ENCODE measurements at places on chromosomes 16 and 17. TPM values are rescaled to one million over a fixed set of nuclear protein-coding genes. Genes with fewer than 3 reads are reported as not detected.
A peak's percentile ranks its signal among the peaks of the same experiment; 100 is the strongest.

CA5A gene
- polyA plus RNA-seq: not detected

ZNF423 gene
- 1.2 TPM for polyA plus RNA-seq

STX1B gene
- 21.2 TPM for polyA plus RNA-seq

BANP gene
- 15.0 TPM for polyA plus RNA-seq

GRCh38 chr16:2147981-2148671, at the start of gene RAB26:
Gene RAB26 (plus strand): TSS chr16:2148625. CDS start chr16:2148784, 159 bp downstream.
- H3K36me3 ChIP-seq: peaks cover 10% of the 10 kb centered on the region
- H3K4me1 ChIP-seq: peaks cover 62% of the 10 kb centered on the region
- no peaks in the 10 kb centered on the region for H3K27me3 ChIP-seq
- H3K4me3 ChIP-seq: peak within 1 kb of the TSS; percentile 60
- peak within 1 kb of the TSS; percentile 33 for H3K27ac ChIP-seq
- DNase-seq: peak; percentile 91

- no peaks in the 10 kb centered on the region for H3K27me3 ChIP-seq
- no peaks in the 10 kb centered on the region for H3K4me1 ChIP-seq
- no peak for DNase-seq
- no peak overlapping the region for H3K4me3 ChIP-seq
Measured at GRCh38 chr17:1590029-1590746, 27.6 kb upstream of the PITPNA start.

GRCh38 chr17:13306310-13306962, 288.6 kb upstream of the ELAC2 start:
- H3K27ac ChIP-seq: no peak overlapping the region
- H3K27me3 ChIP-seq: no peaks in the 10 kb centered on the region
- H3K4me3 ChIP-seq: no peak overlapping the region
- peak; percentile 60 for DNase-seq

- H3K4me1 ChIP-seq: peaks cover 26% of the 10 kb centered on the region
- no peak overlapping the region for H3K4me3 ChIP-seq
- no peak for DNase-seq
- no peaks in the 10 kb centered on the region for H3K36me3 ChIP-seq
- no peaks in the 10 kb centered on the region for H3K27me3 ChIP-seq
Measured at GRCh38 chr16:50604065-50604418, 55.8 kb downstream of the NKD1 start.

DNA sequence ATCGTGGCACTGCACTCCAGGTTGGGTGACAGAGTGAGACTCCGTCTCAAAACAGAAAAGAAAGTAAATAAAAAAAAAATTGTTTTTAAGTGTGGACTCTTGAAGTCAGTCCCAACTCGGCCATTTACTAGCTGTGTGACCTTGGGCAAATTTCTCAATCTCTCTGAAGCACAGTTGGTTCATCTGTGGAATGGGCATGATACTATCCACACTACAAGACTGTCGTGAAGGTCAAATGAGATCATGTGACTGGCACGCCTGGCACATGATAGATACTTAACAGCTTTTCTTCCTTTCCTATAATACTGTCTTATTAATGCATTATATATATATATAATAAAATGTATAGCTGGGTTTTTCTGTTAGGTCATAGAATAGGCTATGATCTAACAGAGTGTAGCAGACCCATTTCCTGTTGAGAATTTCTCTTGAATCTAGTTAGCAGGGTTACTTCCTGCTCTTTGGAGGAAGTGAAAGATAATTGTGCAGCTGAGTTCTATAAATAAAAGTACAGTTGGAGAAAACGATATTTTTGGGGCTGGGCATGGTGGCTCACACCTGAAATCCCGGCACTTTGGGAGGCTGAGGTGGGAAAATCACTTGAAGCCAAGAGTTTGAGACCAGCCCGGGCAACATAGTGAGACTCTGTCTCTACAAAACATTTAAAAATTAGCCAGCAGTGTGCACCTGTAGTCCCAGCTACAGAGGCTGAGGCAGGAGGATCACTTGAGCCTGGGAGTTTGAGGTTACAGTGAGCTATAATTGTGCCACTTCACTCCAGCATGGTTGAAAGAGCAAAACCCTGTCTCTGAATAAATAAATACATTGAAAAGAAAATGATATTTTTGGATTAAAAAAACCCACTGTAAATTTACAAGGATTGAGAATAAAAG, 7.3 kb downstream of the MILR1 start:
- no peaks in the 10 kb centered on the region for H3K27me3 ChIP-seq
- H3K4me1 ChIP-seq: no peaks in the 10 kb centered on the region
- no peaks in the 10 kb centered on the region for H3K36me3 ChIP-seq
- H3K4me3 ChIP-seq: no peak overlapping the region

DNA sequence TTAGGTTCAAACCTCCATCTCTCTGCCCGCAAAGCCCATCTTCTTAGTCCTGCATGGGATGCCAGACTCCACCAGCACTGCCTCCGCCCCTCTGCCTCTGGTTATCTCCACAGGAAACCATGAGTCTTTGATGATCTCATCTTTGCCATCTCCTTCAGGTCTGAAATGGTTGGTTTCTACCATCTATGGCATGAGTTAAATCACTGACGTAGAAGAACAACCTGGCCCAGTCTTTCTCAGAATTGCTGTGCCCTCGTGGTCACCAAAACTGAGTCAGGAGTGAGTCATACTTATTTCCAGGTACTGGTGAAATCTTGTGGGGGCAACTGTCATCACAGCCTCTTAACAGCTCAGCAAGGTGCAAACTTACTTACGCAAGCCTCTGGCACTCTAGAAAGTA, 468.7 kb upstream of the C16orf82 start:
- H3K4me1 ChIP-seq: no peaks in the 10 kb centered on the region
- DNase-seq: no peak
- no peak overlapping the region for H3K27ac ChIP-seq

GRCh38 chr17:7590743-7591142, 849 bp upstream of the SOX15 start:
- H3K27ac ChIP-seq: peak overlapping the region; percentile 47
- H3K4me1 ChIP-seq: peaks cover 32% of the 10 kb centered on the region
- H3K36me3 ChIP-seq: peaks cover 34% of the 10 kb centered on the region
- DNase-seq: peak; percentile 57
- no peak overlapping the region for H3K4me3 ChIP-seq

GRCh38 chr16:50613281-50613963, 65.2 kb downstream of the NKD1 start:
- H3K36me3 ChIP-seq: no peaks in the 10 kb centered on the region
- DNase-seq: no peak
- H3K27me3 ChIP-seq: no peaks in the 10 kb centered on the region
- H3K4me3 ChIP-seq: no peak overlapping the region
- H3K4me1 ChIP-seq: peaks cover 22% of the 10 kb centered on the region
- H3K27ac ChIP-seq: no peak overlapping the region

DNA sequence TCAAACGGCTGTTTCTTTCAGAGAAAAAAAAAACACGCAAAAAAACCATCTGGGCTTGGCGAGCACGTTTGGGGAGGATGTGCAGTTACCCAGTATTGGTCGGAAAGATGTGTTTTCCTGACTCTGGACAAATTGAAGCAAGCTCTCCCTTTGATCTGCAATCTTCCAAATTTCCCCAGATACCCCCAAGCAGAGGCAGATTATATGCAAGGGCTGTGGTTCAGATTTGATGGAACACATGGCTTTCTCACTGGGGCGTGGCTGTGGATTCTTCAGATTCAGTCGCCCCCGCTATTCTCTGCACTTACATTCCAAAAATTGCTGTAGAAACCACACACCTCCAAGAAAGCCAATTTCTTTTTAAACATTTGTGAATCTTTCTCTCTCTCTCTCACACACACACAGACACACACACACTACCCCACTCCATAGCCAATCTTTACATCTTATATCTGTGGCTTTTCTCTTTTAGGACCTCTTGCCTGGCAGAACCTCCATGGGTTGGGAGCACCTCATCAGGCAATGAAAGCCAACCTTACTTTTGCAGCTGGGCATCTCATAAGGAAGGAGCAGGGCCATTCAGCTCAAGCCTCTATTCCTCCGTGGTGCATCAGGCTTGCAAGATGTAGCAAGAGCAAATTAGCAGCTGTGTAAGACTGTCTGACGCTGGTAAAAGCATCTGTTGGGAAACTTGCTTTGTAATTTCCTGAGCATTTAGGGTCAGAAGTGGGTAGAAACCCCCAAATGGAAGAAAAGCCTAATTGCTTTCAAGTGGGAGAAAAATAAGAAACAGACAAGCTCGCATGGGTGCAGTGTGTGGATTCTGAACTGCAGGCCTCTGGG, 103.9 kb upstream of the FAM20A start:
- H3K27ac ChIP-seq: no peak overlapping the region
- H3K27me3 ChIP-seq: no peaks in the 10 kb centered on the region
- DNase-seq: no peak
- no peaks in the 10 kb centered on the region for H3K36me3 ChIP-seq
- no peaks in the 10 kb centered on the region for H3K4me1 ChIP-seq

GRCh38 chr17:59298521-59298920, 32.9 kb upstream of the YPEL2 start:
- H3K4me1 ChIP-seq: no peaks in the 10 kb centered on the region
- peaks cover 3% of the 10 kb centered on the region for H3K27me3 ChIP-seq
- no peaks in the 10 kb centered on the region for H3K36me3 ChIP-seq

DNA sequence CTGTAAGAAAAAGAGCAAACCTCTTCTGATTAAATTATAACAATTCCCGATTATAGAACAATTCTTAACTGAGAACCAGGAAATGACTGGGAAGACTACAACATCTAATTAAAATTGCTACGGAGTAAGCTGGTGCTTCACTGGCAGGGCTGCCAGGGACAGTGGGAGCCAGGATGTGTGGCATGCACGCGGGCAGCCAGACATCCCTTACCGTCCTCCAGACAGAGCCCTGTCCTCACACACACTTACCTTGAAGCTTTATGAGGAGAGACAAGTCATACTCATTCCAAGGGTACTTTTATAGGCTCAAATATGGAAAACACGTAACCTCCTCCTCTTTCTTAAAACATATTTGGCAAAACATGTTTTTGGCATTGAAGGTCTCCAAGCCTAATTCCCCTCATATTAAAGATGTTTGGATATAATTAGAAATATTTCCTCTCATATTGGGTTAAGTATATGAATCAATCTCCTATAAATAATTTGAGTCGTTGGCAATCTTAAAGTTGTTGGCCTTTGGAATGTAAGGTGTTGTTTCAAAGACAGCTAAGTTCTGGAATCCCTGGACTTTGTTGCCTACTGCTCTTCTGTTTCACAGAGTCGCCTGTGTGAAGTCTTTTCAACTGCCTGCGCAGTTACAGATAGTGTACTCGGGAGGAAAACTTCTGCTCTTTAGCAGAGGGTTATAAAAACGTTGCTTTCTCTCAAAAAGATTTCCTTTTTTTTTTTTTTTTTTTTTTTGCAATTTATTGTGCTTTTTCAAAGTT, at the start of gene MYH1:
MYH1 (minus strand) TSS at position 272 of the 767 bp plus-strand sequence. CDS start 1,900 bp downstream, outside the sequence.
- DNase-seq: no peak
- H3K4me3 ChIP-seq: no peak within 1 kb of the TSS
- H3K4me1 ChIP-seq: no peaks in the 10 kb centered on the region
- no peaks in the 10 kb centered on the region for H3K36me3 ChIP-seq
- H3K27me3 ChIP-seq: no peaks in the 10 kb centered on the region

DNA sequence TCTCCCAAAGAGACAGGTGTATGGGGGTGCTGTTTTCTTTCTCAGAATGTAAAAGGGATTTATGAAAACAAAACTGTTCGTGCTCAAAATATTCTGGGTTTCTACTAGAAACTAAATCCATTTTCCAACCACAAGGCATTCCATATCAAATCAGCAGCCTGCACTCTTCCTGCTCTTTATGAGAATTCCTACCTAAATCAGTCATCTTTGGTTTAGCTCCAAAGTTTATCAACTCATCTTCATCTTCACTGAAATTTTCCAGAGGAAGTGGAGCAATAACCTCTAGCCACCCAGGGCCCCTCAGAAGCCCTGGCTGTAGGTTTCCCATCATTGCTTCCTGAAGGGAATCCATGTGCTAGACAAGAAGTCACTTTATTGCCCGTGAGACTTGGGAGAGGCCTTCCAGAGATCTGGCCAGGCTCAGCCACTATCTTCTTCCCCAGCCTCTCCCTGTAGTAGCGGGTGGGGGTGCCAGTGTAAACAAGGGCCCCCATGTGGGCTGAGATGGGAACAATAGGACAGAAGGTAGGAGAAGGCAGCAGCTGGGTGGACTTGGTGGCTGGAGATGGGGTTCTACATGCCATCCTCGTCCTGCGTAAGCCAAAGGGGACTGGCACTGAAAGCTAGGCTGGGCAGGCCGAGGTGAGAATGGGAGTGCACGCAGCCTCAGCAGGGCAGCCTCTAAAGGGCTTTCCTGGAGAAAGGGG, 22.0 kb upstream of the ALDH3A1 start:
- no peak overlapping the region for H3K27ac ChIP-seq
- no peaks in the 10 kb centered on the region for H3K27me3 ChIP-seq
- DNase-seq: no peak
- no peaks in the 10 kb centered on the region for H3K4me1 ChIP-seq
- H3K4me3 ChIP-seq: no peak overlapping the region

GRCh38 chr17:72004011-72004427, 116.8 kb upstream of the SOX9 start:
- H3K4me1 ChIP-seq: peaks cover 14% of the 10 kb centered on the region
- H3K27me3 ChIP-seq: no peaks in the 10 kb centered on the region
- no peak overlapping the region for H3K4me3 ChIP-seq
- no peak overlapping the region for H3K27ac ChIP-seq
- no peaks in the 10 kb centered on the region for H3K36me3 ChIP-seq

GRCh38 chr16:84514295-84514873, 9.9 kb upstream of the MEAK7 start:
- H3K4me3 ChIP-seq: no peak overlapping the region
- peaks cover 6% of the 10 kb centered on the region for H3K4me1 ChIP-seq
- no peak overlapping the region for H3K27ac ChIP-seq
- no peaks in the 10 kb centered on the region for H3K36me3 ChIP-seq
- no peak for DNase-seq
- H3K27me3 ChIP-seq: no peaks in the 10 kb centered on the region

DNA sequence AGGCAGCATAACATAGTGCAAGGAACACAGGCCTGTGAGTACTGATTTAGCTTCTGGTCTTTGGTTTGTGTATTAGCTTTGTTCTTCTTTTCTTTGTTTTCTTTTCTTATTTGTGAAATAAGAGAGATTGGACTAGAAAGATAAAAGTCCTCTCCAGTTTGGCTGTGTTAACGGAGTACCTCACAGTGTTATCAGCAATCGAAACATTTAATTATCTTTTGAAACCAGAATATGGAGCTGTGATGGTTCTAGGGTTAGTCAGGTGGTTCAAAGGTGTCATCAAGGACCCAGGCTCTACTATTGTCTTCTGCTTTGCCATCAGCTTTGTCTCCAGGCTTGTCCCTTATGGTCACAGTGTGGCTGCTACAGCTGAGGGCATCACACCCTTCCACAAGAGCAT, 25.6 kb downstream of the ADORA2B start:
- no peaks in the 10 kb centered on the region for H3K36me3 ChIP-seq
- no peak overlapping the region for H3K4me3 ChIP-seq
- no peak for DNase-seq
- H3K4me1 ChIP-seq: peaks cover 13% of the 10 kb centered on the region

GRCh38 chr16:7548796-7549318, 216.2 kb downstream of the RBFOX1 start:
- no peaks in the 10 kb centered on the region for H3K36me3 ChIP-seq
- H3K4me3 ChIP-seq: no peak overlapping the region
- no peak for DNase-seq
- no peaks in the 10 kb centered on the region for H3K27me3 ChIP-seq
- H3K27ac ChIP-seq: no peak overlapping the region

All from SK-N-SH (cell line).